ENCODE measurements at places on chromosomes 2 and 18.

GRCh38 chr18:62827397-62827796, 112.1 kb downstream of the PHLPP1 start:
- DNase-seq: no peak

GRCh38 chr2:170145191-170145590, 32.8 kb upstream of the MYO3B start:
- no peak for DNase-seq

- DNase-seq: no peak
Observed at GRCh38 chr18:7548721-7549120, 18.4 kb upstream of the PTPRM start.

- no peak for DNase-seq
Observed at GRCh38 chr2:237697586-237698357, 70.4 kb downstream of the LRRFIP1 start.

GRCh38 chr2:214839464-214839863, 30.0 kb upstream of the BARD1 start:
- DNase-seq: no peak

GRCh38 chr2:185674232-185674631, 64.4 kb upstream of the FSIP2 start:
- DNase-seq: no peak

DNA sequence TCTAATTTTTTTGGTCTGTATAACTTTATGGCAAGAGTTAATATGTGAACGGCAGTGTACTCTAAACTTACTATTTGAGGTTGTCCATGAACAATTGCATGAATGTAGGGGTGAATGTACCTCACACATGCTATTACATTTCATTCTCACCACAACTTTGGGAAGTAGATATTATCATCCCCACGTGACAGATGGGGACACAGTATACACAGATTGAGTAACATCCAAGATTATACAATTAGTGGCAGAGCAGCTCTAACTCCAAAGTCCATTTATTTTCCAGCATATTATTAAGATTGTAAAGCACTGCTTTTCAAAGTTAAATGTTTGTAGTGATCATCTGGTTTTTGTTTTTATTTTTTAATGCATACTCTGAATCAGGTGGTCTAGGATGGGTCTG, 622.1 kb upstream of the ZEB2 start:
- no peak for DNase-seq

GRCh38 chr2:2662037-2662846, 331.2 kb upstream of the MYT1L start:
- DNase-seq: no peak
